Stimulated activated CD4-positive, alpha-beta T cell treated with anti-CD3 and anti-CD28 coated beads, Interleukin-15, amount 100 ng/mL, for 48 hours (primary cell): ENCODE measurements at places on chromosomes 6 and 20.

- DNase-seq, result no peak
These were observed 97.7 kb downstream of the TMEM242 start for GRCh38 chr6:157225575-157225995.

DNA sequence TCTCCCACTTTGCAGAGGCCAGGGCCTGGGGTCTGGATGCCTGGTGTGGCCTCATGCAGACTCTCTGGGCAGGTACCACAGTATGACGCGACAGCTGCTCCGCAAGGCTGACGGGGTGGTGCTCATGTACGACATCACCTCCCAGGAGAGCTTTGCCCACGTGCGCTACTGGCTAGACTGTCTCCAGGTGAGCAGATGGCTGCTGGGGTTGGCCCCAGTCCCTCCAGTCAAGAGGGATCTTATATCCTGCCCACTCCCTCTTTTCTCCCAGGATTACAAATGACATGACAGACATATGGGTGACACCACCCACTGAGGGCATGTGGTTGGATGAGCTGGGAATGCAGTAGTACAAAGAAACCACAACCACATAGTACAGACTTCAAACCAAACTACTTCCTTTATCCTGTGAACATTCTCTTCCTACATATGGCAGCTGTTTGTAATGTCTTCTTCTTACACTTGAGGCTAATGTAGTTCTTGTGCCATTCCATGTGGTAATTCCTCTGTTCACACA lies 29.9 kb downstream of the RAB44 start:
- DNase-seq, result no peak

- DNase-seq, result no peak
These were observed 89.5 kb downstream of the NCOA3 start for GRCh38 chr20:47591231-47591630.

DNA sequence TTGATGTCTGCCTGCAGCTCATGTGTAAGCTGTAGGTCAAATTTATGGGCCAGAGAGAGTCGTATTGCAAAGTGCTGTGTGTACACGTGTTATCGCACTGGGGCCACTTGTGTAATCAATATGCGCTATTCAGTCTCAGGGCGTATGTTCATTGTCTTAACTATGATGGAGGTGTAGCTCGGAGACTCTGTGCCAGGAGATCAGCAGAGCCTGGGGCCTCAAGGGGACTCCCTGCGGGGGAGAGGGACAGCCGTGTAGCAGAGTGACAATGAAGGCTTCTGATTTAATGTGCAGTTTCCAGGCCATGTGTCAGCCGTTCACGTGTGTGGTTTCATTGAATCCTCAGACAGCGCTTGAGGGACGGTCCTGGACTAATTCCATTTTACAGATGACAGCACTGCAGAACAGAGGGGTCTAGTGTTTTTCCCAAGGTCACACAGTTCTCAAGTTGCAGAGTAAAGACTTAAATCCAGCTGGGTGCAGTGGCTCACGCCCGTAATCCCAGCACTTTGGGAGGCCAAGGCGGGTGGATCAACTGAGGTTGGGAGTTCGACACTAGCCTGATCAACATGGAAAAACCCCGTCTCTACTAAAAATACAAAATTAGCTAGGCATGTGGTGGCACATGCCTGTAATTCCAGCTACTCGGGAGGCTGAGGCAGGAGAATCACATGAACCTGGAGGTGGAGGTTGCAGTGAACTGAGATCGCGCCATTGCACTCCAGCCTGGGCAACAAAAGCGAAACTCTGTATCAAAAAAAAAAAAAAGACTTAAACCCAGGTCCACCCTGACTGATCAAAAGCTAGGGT lies 242.5 kb downstream of the PREX1 start:
- no peak for DNase-seq

- DNase-seq, result no peak
These were observed 181.0 kb downstream of the TRIM27 start for GRCh38 chr6:28742668-28743270.

- DNase-seq, result no peak
These were observed 62.4 kb downstream of the PTCHD4 start for GRCh38 chr6:48048451-48049146.

- DNase-seq, result no peak
These were observed 19.0 kb upstream of the TRDN start for GRCh38 chr6:123655521-123656306.

DNA sequence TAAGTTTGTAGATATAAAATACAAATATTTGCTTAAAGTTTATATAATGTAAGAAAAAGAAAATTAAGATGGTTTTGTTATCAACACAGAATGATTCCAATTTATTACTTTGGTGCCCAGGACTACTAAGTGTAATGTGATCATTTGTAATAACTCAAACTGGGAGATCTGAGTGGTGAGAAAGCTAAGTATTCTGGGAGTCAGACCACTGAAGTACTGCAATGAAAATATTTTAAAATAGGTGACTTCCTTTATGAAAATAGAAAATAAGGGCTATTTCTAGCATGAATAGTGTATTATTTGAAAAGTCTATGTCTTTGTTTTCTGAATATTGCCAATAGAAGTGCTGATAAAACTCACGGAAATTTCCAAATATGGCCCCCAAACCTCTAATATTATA lies 305.6 kb upstream of the MAN1A1 start:
- DNase-seq, result no peak

- no peak for DNase-seq
These were observed 383.3 kb upstream of the CITED2 start for GRCh38 chr6:139757784-139758183.

DNA sequence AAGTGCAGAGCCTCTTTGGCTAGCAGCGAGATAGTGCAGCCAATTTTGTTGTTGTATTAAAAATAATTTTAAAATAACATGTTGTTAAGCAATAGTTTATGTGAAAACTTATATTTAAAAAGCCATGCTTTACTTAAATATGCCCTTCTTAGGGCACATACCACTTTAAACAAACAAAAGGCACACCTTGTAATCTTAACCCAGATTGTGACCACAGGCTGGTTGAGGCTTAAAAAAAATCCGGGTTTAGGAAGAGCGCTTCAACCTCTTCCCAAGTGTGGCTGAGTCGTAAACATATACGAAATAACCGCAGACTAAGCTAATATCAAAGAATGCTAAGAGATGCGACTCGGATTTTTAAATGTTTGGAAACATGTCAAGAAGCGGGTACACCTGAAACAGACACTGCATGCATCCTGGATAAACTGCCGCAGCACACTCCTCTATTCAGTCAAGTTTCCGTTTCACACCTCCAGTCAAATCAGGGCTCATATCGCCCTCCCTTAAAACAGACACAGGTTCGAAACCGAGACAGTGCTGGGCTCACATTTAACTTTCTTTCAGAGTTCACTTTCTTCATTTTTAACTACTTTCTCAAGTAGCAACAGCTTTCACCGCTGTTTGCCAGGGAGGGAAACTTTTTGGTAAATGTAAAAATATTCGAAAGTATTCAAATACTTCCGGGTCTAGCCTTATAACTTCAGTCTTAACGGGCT lies 1.5 kb downstream of the DEK start:
- peak; percentile 44 for DNase-seq

- DNase-seq, result no peak
These were observed 443.8 kb downstream of the HAO1 start for GRCh38 chr20:7496394-7496991.

- DNase-seq, result no peak
These were observed 13.2 kb upstream of the AHCY start for GRCh38 chr20:34316196-34316814.

GRCh38 chr6:167778497-167779128 lies 48.1 kb upstream of the AFDN start:
- no peak for DNase-seq

DNA sequence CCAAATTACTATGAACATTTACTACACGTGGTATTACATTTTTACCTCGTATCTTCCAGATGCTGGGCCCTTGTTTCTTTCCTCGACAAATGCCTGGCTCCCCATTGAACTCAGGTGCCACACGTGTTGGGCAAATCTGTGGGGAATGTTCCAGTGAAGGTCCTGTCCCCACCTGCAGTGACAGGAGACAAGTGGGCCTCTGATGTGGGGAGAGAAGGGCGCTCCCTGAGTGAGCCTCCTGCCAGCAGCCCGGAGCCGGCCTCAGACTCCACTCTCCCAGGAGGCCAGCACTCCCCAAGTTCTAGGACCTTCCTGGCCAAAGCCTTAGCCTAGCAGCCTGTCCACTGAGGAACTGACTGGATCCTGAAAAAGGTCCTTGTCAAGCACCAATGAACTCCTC lies 21.7 kb upstream of the SCML4 start:
- no peak for DNase-seq

DNA sequence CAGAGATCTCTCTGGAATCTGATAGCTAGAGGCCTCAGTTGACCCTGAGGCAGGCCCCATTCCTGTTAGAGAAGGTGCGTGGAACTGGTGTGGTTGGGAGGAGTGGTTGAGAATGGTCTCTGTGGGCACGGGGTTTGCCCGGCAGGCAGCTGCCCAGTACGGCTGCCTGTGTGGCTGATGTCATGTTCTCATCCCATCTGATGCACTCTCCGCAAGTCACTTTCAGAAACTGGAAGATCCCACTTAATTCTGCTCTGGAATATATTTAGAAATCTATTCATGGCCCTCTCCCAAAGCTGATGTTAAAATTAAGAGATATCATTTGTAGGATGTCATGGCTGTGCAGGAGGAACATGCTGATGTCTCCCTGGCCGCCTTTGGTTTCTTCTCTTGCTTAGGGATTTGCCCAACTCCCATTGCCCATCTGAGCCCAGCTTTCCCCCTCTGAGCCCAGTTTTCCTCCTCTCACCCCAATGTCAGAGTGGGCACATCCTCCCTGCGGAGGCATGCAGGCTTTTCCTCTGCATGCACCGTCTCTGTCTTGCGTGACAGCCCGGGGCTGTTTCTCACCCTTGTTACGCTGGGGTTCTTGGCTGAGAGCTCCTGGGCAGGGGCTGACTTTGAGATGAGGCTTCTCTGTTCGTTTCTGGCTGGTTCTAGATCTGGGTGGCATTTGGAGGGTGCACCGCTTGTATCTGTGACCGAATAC lies 21.0 kb downstream of the PHACTR3 start:
- no peak for DNase-seq

DNA sequence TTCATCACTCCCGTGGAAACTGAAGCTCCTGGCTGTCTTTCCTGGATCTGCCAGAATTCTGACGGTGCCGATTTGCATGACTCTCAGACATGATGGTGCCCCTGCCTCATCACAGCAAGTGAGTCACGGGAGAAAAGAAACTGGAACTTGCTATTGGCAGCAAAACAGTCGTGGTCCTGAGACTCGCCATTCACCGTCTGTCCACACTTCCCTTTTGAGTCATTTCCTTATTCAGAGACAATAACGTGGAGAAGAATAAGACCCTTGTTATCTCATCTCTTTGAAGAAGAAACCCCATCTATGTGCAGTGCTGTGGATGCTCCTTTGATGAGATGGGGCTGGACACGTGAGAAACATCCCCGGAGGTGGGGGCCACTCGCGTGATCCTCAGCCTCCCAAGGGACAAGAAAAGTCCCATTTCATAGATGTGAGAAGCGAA lies 4.2 kb downstream of the GPR31 start:
- DNase-seq, result no peak

DNA sequence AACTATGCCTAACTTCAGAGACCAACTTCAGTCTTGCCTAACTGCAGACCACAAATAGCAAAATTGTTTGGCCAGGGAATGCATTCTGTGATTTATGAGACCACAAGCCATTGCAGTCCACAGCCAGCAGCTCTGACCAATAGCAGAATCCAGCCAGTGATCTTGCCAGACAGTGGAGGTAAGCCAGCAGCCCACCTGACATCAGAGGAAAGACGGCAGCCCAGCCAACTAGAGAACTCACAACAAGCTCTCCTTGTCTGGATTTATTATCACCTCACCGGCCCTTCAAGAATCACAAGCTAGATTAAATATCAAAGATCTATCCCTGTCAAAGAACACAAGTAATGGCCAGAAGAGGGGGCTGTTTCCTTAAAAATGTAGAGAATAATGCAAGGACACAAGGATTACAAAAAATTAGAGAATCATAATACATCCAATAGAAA lies 66.5 kb upstream of the SLC35F1 start:
- no peak for DNase-seq

- no peak for DNase-seq
These were observed 142.9 kb downstream of the MTHFD1L start for GRCh38 chr6:151008425-151008824.

DNA sequence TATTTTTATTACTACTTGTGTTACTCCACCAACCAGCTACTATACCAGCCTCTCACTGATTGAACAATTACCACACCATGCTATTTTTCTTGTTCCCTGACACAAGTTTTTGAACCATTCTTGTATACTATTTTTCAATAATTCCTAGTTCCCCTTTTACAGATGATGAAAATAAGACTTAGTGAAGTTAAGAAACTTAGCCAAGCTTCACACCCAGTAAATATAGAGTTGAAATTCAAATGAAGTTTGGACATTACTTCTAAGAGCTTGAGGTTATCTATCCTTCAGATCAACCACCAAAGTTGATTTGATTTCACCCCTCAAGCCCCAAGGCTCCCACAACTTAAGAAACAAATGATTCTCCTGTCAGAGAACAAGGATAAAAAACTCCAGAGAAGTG lies 13.1 kb upstream of the BCAS1 start:
- no peak for DNase-seq

- no peak for DNase-seq
These were observed 1326.3 kb upstream of the GJE1 start for GRCh38 chr6:140806431-140806830.
